ENCODE measurements at places on chromosomes 3 and 15.

DNA sequence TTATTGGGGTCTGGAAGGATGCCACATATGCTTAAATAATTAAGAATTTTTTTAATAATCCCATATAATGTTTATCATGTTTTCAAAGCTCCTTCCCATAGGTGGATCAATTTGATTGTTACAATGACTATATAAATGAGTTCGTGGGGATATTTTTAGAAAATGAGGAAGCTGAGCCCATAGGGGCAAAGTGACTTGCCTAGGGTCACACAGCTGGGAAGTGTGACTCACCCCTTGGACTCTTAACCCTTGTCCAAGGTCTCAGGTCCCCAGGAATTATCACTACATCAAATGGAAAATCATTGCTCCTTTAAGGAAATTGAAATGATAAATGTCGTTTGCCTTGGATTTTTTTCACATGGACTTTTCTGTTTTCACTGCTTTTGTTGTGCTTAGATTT, 161.2 kb upstream of the RGMA start:
- DNase-seq = peak; percentile 64

- DNase-seq = no peak
Measured at GRCh38 chr3:100081311-100081710, 33.0 kb downstream of the FILIP1L start.

GRCh38 chr15:31508656-31509055, 182.0 kb downstream of the KLF13 start:
- DNase-seq = no peak

DNA sequence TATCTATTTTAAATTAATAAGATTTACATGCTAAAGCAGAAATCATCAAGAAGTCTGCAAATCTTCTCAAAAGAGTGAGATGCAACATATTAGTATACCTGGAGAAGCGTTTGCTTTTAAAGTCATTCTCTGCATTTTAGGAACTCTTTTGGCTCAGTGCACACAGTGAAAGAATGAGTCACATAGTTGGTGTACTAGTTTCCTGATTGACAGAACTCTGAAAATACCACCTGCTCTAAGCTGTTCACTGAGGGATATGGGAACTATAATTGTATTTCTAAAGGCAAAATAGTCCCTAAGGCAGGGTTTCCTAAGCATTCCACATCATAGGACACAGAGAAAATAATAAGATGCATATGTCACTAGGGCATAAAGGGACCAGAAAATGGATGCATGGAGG, 838.5 kb downstream of the DIPK2A start:
- DNase-seq = peak; percentile 40

- DNase-seq = no peak
Measured at GRCh38 chr3:24137958-24138875, 193.1 kb downstream of the NR1D2 start.

DNA sequence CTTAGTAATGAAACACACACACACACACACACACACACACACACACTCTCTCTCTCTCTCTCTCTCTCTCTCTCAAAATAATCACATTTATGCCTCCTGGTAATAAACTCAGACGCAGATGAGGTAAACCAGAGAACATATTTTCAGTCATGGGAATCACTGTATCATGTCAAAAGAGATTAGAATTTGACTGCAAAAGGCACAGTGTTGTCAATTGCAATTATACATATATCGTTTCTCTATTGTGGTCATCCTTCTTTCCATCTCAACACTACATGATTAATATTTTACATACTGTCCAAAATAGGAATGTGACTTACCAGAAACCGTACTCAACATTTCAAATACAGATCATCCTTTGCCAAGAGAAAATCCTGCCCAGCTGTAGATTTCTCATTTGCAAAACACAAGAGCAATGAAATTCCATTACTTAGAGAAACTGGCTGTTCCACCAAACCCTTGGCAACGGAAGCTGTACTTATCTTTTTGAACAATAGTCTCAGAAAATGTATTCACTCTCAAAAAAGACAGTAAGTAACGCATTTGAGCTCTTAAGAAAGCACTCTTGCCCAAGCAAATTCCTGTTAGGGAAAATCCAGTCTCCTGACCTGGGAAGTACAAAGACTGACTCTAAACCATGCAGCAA, 24.3 kb downstream of the PDZRN3 start:
- no peak for DNase-seq

GRCh38 chr3:185371306-185372074, 8.6 kb downstream of the MAP3K13 start:
- DNase-seq = no peak

GRCh38 chr3:32596909-32597369, 26.3 kb upstream of the DYNC1LI1 start:
- no peak for DNase-seq

DNA sequence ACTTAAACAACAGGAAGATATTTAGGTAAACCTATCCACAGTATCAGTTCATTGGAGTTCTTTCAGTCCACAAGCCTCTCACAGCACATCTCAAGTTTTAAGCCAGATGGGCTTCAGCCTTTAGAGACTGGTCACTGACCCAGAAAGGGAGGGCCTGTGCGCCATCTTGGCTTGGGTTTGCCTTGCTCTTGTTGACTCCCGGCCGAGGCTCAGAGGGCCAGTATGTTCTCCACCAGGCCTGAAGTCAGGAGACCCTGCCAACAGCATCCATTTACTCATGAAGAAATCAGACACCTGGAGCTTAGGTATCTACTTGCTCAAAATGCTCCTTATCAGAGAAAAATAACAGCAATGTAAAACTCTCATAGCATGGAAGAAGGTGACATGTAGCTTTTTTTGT, 6.2 kb downstream of the RGMA start:
- DNase-seq = no peak

- DNase-seq = no peak
Measured at GRCh38 chr3:54917174-54917573, 10.7 kb downstream of the LRTM1 start.

DNA sequence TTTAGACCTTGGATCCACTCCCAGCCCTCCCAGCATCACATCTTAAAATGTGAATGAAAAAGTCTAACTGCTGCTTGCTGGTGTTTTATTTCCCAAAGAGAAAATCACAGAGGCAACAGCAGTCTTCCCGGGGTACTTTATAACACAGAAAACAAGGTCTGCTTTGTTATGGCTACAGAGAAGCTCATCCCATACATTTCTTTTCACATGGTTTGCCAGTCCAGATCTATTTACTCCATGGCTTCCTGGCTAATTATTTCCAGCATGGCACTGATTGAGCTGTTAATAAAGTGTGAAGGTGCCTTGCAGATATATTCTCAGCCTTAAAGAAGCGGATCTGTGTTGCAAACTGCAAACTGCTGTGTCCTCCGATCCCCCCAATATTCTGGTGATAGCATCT, 466.1 kb upstream of the CFAP20DC start:
- DNase-seq = no peak

DNA sequence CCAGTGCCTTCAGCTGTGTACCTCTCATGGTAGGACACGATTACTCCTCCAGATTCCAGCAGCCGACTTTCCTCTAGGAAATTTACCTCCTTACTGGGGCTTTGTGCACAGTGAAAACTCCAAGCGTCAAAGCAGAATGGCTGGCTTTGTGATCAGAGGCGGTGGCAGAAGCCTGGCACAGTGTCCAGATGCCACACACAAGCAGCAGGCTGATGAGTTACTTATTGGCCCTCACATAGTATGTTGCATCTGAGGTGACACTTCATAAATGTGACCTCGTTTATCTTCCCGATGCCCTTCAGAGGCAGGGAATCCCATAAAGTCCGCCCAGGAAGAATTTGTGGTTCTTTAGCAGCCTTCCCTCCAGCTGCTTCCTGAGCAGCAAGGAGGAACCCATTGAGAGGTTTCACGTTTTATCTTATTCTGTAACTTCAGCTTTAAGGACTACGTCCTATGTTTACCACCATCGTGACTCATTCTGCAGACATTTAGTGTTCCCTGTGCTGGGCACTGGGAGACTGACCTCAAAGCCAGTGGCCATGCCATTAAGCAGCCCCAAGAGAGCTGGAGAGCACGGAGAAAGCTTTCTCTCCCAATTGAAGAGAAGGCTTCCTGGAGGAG, 107.1 kb upstream of the C15orf61 start:
- peak; percentile 10 for DNase-seq

DNA sequence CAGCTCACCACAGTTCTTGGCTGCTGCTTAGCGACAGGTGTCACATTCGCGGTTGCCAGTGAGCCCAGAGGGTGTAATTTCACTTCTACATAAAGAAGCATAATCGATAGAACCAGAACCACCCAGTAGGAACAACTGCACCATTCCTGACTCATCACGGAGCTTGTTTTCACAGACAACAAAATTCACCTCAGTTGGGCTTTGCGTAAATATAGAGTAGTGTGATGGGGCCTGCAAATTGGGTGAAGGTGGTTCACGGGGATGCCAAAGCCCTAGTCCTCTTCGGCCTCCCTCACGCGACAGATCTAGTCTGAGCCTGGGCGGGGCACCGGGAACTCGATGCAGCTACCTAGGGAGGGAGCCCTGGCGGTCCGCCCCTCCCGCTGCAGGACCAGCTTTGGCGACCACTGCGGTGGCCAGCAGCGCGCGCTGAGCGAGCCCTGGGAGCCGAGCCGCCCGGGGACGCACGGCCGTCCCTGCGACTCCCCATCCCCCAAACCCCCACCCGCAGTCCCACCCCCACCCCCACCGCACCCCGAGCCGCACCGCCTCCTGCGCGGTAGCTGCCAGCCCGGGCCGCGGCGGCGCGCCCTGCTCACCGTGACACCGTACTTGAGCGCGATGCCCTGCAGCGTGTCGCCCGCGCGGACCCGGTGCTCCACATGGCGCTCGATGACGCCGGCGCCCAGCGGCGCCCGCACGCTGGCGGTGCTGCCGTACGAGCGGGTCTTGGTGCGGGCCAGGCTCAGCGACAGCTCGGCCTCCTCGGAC, 519 bp downstream of the LYSMD2 start:
- DNase-seq = no peak

GRCh38 chr15:38252481-38253350, at the start of gene SPRED1:
Gene SPRED1 (plus strand): TSS chr15:38252836. CDS start chr15:38253186, 350 bp downstream.
- peak; percentile 70 for DNase-seq

DNA sequence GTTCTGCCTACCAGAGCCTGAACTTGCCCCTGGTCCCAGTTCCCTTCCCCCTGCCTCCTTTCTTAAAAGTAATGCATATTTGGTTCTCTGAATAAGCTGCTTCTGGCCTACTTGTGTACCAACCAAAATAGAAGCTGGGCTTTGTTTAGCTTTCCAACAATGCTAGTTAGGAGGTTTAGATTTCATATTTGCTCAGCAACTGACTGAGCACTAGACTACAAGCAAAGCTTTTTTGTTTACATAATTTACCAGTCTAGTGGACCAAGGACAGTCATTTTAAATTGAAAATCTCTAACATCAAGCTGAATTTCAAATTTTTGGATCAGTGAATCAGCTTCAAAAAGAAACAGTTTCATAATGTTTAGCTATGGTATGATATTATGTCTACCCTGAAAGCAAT, 331.2 kb downstream of the ULK4 start:
- DNase-seq = no peak

DNA sequence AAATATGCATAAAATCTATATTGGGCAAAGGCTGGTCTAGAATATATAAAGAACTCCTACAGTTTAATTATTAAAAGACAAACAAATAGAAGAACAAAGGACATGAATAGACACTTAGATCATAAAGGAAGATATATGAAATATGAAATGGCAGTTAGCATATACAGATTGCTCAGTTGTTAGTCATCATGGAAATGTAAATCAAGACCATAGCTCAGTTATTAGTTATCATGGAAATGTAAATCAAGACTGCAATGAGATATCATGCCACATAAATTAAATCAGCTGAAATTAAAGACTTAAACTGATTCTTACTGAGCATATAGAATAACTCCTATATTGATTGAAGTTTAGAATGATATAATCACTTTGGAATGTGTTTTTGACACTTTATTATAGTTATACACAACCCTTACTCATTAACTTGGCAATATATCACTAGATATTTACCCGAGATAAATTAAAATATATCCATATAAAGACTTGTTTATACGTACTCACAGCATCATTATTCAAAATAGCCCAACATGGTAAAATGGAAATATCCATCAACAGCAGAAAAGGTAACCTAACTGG, 45.2 kb upstream of the GOLGA8B start:
- DNase-seq = no peak

DNA sequence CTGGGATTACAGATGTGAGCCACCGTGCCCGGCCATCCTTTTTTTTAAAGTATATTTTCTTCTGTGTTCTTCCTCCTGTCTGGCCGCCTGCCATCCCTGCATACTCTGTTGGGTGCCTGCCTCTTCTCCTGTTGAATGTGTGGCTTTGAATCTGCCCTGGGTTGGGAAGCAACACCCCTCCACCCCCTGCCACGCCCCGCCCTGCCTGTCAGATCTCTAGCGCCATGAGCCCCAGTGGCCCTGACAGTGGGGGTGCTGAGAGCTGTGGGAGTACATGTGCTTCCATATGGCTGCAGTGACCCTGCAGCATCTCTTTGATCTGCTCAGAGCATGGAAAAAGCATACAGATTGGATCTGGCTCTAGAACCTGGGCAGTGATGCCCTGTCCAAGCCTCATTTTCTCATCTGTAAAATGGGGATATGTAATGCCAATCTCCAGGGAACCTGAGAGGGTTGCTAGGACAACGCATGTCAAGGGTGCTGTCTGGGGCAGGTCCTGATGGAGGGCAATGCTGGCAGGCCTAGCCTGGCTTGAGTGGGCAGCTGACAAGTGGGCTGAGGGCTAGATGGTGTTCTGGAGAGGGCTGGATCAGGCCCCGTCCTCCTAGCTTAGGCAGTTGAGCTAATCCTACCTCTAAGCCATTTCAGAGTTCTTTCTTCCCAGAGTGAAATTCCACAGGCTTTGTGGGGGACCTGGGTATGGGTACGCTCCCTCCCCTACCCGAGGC, 23.9 kb downstream of the CCDC13 start:
- DNase-seq = no peak

GRCh38 chr15:27884726-27885125, 214.4 kb downstream of the OCA2 start:
- no peak for DNase-seq

DNA sequence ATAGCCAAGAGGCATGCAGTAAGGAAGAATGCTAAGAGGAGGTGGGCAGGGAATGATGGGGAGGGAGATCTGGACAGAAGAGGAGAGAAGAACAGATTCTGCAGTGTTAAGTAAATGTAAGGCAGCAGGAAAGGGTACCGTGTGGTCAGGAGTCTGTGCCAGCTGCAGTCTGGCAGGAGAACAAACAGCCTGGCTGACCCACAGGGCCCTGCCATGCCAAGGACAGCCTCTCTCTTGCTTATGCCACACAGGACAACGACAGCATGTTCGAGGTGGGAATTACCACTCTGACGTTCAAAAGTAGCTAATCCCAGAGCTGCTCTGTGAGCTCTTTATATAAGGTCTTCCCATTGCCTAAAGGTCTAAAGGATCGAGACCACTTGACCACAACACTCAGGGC, 31.3 kb downstream of the DAPK2 start:
- no peak for DNase-seq

Measured in inflammatory macrophage (primary cell).